ENCODE measurements at places on chromosomes 4 and X.

DNA sequence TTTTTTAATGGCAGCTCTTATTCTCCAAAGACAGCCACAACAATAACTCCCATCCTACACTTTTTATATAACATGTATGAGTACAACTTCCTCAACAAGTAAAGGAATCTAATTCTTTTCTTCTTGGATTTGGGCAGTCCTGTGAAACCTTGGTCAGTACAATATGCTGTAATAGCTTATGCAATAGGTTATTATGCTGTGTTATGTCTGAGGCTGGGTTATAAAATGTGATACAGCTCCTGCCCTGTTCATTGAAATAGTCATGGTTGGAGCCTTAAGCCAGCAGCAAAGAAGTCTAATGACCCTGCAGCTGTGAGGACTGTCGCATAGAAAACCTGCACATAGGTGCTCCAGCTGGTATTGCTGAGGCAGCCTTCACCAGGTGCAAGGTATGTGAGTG is 215.8 kb upstream of the RASGEF1B start:
- DNase-seq: no peak

DNA sequence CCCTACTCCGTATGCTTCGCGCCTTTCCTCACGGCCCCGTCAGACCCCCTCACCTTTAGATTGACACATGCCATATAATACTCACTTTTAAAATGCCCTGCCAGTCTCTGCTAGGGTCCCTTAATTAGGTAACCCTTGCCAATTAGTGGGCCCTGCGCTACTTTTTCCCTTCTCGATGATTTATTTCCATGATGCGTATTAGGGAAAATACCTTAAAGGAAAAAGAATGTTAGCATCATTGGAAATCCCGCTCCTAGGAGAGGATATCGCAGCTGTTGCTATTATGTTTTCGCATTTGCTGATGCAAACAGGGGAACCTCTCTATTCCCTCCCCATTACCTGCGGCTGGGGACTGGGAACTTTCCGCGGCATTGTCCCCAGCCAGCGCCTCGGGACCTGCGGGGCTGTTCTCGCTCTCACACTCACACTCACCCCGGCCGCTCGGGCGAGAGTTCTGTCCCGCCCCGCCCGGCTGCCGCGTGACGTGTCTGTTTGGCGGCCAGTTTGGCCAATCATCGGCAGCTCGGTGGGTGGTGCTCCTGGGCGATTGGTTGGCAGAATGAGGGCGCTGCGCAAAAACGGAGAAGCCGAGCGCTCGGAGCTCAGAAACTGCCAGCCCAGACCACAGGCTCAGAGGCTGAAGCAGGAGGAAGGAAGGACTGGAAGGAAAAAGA is at the start of gene PCDH10:
PCDH10 (plus strand) TSS at position 605 of the 674 bp plus-strand sequence. CDS start 847 bp downstream, outside the sequence.
- DNase-seq: no peak

DNA sequence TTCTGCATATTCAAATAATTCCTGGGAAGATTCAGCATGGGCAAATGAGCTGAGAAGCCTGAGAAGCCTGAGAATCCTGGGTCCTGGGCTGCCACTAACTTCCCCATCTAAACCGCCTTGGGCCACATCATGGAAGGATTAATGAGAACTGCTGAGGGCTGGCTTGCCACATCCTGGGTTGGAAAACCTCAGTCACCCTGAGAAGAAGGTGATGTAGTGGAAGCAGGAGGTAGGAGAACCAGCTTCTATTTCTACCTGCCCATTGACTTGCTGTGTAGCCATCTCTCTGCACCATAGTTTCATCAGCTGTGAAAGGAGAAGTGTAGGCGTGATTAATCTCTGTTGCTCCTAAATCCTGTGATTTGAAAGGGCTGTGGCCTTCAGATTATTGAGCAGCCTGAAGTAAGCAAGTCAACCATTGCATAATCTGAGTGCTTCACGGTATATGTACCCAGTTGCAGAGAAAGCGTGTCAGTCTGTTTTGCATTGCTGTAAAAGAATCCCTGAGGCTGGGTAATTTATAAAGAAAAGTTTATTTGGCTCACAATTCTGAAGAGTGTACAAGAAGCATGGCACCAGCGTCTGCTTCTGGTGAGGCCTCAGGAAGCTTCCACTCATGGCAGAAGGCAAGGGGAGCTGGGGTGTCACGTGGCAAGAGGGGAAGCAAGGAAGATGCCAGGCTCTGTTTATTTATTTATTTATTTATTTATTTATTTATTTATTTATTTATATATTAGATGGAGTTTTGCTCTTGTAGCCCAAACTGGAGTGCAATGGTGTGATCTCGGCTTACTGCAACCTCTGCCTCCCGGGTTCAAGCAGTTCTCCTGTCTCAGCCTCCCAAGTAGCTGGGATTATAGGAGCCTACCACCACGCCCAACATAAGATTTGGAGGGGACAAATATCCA is 140.9 kb upstream of the ATP6AP2 start:
- no peak for DNase-seq

DNA sequence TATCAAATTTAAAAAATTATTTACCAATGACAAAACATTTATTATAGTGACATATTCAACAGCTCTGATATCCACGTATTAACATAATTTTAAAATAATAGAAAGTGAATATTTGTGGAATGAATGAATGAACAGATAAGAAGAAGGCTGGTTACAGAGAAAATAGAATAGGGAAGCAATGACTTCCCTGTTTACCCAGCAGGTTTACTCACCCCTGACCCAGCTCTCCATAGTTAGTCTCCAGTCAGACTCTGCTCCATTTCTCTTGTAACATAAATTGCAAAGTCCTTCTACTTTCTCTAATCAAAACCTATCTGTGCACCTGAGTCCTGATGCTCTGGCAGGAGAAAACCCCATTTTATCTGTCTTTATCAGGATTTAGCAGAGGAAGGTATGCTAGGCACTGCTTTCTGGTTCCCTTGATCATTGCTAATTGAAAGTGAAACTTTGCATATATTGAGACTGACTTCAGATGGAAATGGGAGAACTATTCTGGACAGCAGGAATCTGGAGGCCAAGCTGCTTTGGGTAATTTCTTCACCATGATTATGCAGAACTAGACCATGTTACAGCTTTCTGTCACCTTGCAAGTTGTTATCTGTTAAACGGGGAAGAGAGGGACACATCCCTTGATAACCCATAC is 363.0 kb downstream of the FAT4 start:
- DNase-seq: no peak

GRCh38 chr4:138062929-138063328 is 179.2 kb downstream of the SLC7A11 start:
- DNase-seq: no peak

DNA sequence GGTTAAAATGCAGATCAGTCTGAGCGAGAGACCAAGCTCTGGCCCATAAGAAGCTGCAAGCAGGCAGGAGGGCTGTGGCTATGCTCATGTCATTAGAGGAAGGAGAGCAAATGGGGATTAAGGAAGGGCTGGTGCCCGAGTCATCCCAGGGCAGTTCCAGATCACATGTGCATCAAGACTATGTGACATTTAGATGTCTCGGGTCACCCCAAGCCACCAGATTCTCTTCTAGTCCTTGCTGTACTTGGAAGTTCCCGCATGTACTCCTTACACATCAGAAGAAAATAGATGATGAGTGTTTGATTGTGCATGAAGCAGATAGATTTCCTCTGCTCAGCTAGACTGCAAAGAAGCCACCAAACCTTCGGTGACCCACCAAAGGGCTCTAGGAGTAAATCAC is 42.1 kb upstream of the KLHL34 start:
- no peak for DNase-seq

GRCh38 chrX:10759141-10759799 is 138.9 kb upstream of the MID1 start:
- DNase-seq: no peak

GRCh38 chrX:146863566-146863965 is 49.0 kb upstream of the CXorf51A start:
- DNase-seq: no peak

- no peak for DNase-seq
These were observed 747.2 kb downstream of the STPG2 start for GRCh38 chr4:97396097-97396496.

GRCh38 chrX:110286106-110286505 is 31.8 kb downstream of the AMMECR1 start:
- DNase-seq: no peak

DNA sequence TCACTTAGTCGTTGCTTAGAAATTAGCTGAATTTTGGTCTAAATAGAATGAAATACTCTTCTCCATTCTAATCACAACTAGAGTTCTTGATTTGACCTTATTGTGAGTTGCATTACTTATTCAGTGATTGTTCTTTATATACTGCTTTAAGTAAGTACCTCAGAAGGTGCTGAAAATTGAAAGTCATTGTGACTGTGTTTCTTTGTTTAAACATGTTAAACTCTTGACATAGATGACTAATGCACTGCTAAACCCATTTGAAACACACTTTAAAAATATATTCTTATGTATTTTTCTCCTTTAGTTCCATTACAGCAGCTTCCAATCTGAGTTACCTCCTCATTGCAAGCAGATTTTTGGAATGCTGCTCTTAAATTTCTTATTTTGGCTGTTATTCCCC is 9.1 kb downstream of the TSPAN7 start:
- DNase-seq: no peak

- no peak for DNase-seq
These were observed 39.4 kb upstream of the PPARGC1A start for GRCh38 chr4:23929248-23929647.

DNA sequence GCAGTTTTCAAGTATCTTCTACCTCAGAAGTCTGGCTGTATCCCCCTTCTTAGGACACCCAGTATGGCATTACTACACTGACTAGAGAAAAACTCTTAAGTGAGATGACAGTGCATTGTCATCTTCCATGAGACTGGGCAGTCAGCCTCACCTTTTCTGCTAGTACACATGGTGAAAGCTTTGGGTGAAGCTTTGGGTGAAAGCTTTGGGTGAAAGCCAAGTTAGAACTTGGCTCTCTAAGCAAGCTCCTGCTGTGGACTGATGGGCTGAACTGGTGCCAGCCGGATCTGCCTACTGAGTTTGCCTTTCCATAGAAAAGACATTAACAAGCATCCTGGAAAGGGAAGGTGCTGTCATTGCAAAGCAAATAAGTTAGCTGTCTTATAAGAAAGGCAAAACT is 8.8 kb downstream of the EPHA5 start:
- no peak for DNase-seq

GRCh38 chrX:109372291-109372690 is 109.6 kb downstream of the GUCY2F start:
- DNase-seq: no peak

GRCh38 chr4:6884341-6884870 is 25.2 kb upstream of the TBC1D14 start:
- DNase-seq: no peak

- no peak for DNase-seq
These were observed 197.2 kb upstream of the CNKSR2 start for GRCh38 chrX:21176921-21177571.

DNA sequence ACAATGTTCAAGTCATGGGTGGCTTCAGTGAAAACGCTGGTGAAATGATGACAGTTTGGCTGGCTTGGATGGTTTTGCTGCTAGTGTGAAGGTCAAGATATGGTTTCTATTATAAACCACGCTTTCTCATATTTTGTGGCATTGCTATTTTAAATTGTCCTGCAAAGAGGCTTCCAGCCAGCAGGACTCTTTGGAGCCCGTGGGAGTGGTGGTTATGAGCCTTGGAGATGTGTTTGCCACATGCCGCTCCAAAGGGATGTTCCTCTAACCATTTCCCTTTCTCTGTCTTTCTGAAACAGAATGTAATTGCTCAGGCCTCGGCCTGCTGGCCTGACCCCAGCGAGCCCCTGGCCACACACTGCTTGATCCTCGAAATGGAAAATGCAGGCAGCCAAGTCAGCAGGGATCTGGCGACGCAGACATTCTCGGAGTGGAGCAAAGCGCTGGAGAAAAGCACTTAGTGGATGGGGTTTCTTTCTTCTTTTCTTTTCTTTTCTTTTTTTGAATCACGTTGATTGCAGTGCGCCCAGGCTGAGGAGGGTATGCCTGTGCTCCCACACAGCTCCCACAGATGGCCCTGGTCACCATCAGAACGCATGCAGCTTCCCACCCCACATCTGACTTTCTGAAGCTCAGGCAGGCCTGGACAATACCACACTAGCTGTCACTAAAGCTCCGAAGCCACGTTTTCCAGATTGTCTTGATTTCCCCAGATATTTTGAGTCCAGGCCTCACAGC is 114.0 kb downstream of the ENPP6 start:
- no peak for DNase-seq

- DNase-seq: no peak
These were observed 63.5 kb upstream of the PJA1 start for GRCh38 chrX:69228732-69229131.

- DNase-seq: no peak
These were observed 348.6 kb downstream of the TRAM1L1 start for GRCh38 chr4:116736756-116737155.

GRCh38 chr4:155114790-155115189 is 93.6 kb upstream of the NPY2R start:
- DNase-seq: no peak

- no peak for DNase-seq
These were observed 99.1 kb downstream of the ARHGAP10 start for GRCh38 chr4:147830987-147831386.

DNA sequence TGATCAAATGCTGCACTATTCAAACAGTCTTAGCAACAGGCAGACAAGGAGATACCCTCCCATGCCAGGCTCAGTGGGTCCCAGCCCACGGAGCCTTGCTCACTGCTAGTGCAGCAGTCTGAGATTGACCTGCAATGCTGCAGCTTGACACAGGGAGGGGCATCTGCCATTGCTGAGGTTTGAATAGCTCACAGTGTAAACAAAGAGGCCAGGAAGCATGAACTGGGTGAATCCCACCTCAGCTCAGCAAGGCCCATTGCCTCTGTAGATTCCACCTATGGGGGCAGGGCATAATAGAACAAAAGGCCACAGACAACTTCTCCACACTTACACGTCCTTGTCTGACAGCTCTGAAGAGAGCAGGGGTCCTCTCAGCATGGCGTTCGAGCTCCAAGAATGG is 26.6 kb upstream of the ZXDB start:
- no peak for DNase-seq

DNA sequence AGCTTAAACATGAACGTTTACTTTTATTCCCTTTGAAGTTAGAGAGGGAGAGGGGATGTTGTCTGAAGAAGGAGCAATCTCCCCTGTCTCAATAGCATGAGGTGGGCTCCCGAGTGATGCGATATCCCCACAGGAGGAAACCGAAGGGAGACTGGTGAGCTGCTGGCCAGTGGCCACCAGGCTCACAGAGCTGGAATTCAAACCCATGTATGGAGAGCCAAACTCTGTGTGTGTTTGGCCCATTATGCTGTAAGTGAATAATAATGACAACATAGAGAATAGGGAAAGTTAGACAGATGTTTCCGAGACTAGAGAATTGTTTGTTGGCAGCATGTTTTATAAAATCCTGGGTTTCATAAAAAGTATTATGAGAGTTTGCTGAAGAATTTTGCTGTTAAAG is 66.1 kb upstream of the CLNK start:
- no peak for DNase-seq

DNA sequence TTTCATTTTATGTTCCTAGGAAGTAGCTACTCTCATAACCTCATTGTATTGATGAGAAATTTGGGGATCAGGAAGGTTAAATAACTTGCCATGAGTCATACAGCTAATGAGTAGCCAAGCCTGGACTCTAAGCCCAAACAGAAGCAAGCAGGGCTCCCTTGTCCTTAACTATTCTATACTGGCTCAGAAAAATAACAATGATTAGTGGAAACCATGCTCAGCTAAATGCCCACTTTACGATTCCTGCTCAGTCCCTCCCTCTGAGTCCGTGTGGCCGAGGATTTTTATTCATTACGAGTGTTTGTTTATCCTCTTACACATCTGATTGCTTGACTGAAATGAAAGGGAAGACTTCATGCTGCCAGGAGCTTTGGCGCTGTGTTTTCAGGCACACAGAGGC is 100.9 kb downstream of the SLC34A2 start:
- no peak for DNase-seq
